GM12878 (cell line): ENCODE measurements at places on chromosomes 4 and X.

- DNase-seq = no peak
These were observed 653 bp downstream of the PLA2G12A start for GRCh38 chr4:109729117-109729717.

GRCh38 chr4:53705151-53705764, 114.0 kb upstream of the LNX1 start:
- DNase-seq = peak; percentile 47

- no peak for DNase-seq
These were observed 22.3 kb upstream of the HERC3 start for GRCh38 chr4:88570001-88570400.

- no peak for DNase-seq
These were observed 37.8 kb downstream of the CLCN3 start for GRCh38 chr4:169658196-169658595.

GRCh38 chr4:150236626-150237025, 158.4 kb downstream of the DCLK2 start:
- no peak for DNase-seq

GRCh38 chrX:115177932-115178331, 11.3 kb upstream of the RBMXL3 start:
- DNase-seq = no peak

- DNase-seq = no peak
These were observed 88.6 kb downstream of the APBB2 start for GRCh38 chr4:41125558-41126311.

- no peak for DNase-seq
These were observed 1278.6 kb downstream of the PCDH7 start for GRCh38 chr4:31998807-31999206.

DNA sequence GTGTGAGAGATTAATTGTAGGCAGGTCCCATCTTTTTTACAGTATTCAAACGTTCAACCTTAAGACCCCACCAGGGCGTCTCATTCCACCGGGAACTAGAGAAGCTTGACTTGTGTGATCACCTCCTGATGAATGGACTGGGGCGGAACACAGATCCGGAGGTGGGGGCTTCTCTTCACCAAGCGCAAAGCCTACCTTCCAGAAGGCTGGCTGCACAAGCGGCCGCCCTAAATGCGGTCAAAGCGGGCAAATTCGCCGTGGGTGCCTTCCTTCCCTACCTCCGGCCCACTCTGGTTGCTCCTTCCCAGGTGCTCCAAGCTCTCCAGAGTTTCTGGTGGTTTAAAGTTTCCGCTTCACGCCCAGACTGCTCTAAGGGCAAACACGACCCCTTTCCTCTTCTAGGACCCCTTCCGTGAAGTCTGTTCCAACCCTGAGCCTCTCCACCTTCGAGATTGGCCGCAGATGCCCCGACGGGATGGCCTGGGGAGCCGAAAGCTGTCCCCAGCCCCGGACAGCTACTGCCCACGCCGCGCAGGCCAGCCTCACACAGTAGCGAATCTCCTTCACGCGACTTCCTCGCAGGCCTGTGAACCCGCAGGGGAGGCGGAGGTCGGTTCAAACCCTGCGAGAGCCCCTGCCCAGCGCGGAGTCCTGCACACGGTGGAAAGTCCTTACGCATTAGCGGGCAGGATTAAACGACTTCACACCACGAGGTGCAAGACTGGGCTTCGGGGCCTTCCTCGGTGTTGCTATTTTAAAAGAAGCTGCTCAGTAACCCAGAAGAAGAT, 1.6 kb upstream of the WWC2 start:
- no peak for DNase-seq

- no peak for DNase-seq
These were observed 136.0 kb upstream of the NPY2R start for GRCh38 chr4:155072417-155072816.

DNA sequence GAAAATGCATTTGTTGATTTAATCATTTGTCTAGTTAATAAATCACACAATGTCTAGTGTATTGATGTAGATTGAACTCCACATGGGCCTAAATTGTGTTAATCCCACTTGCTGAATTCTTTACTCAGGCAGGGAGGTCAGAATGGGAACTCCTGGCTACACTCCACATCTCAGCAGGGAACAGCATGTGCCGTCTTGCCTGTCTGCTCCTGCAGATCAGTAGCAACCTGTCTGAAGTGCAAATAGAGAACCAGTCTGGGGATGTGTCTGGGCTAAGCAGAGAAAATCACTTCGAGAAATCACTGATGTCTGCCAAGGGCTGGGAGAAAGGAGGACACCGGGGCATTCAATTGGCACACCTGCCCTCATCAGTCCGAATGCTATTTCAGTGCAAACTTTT, 16.5 kb upstream of the MXRA5 start:
- DNase-seq = no peak

DNA sequence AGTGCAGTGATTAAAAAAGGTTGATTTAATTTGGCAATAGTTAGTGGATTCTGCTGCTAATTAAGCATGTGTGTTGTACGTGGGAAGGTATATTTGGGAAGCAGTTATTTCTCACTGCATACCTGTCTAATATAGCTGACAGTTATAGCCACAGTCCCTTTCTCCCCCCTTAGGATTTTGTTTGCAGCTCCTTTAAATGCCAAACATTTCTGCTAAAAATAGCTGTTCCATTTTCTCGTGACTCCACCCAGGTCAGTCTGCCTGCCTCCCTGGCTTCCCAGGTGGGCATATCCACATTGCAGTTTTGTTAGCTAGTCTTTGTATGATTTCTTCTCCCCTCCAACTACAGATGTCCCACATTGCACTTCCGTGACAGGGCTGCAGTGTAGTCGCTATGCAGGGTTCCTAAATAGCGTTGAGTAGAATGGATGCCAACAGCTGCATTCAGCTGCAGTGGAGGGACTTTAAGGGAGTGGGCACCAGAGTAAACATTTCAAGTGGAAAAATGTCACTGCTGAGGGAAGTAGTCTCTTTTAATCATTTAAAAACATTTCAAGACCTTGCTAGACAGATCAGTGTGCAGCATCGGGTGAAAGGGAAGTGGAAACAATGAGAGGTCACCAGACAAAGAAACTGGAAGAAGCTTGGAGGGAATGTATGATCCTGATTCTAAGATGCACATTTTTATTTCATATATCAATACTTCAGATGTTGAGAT, 326.3 kb downstream of the RAPGEF2 start:
- DNase-seq = no peak
